ENCODE measurements at places on chromosomes 2 and 18.

- no peak for DNase-seq
Observed at GRCh38 chr2:159454185-159454584, 162.2 kb downstream of the BAZ2B start.

DNA sequence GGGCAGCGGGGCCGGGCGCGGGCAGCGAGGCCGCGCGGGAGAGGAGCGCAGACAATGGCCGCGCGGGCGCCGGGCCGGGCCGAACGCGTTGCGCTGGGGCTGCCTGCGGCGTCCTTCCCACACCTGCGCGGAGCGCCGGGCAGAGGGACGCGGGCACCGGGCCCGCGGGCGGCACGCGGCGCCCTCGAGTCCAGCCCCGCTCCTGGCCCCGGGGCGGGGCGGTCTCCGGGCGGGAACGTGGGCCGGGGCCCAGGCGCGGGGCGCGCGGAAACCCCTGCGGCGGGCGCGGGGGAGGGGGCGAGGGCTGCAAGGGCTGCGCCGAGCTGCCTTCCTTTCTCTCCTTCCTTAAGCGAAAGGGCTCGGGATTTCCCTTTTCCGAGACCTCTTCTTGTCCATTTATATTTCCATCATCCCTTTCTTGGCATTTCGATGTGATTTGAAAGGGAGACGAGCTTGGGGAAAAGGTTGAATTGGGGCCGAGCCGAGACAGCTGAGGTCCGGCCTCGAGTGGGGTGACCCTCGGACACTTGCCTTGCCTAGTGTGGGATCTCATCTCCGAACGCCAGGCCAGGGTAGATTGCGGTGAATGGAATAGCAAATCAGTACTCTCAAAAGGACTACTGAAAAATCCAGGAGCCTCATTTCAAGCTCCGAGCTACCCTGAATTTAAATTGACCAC, 676 bp downstream of the KLHL23 start:
- DNase-seq: no peak

DNA sequence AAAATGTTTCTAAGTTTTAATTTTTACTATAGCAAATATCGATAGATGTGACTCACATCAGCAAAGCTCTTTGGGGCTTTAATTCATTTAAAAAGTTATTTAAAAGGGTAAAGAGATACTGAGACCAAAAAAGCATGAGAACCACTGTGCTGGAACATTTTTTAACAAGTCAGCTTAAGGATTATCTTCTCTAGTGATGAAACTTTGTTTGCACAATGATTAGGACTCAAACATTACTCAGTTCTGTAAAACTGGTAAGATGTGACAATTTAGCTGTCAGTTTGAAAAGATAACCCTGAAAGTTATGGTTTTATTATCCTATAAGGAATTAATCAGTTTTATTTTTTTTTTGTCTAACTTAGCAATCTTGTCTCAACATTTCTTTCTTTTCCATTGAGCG, 301.4 kb downstream of the TSN start:
- DNase-seq: no peak

- DNase-seq: no peak
Observed at GRCh38 chr2:10022445-10022844, 20.9 kb upstream of the KLF11 start.

DNA sequence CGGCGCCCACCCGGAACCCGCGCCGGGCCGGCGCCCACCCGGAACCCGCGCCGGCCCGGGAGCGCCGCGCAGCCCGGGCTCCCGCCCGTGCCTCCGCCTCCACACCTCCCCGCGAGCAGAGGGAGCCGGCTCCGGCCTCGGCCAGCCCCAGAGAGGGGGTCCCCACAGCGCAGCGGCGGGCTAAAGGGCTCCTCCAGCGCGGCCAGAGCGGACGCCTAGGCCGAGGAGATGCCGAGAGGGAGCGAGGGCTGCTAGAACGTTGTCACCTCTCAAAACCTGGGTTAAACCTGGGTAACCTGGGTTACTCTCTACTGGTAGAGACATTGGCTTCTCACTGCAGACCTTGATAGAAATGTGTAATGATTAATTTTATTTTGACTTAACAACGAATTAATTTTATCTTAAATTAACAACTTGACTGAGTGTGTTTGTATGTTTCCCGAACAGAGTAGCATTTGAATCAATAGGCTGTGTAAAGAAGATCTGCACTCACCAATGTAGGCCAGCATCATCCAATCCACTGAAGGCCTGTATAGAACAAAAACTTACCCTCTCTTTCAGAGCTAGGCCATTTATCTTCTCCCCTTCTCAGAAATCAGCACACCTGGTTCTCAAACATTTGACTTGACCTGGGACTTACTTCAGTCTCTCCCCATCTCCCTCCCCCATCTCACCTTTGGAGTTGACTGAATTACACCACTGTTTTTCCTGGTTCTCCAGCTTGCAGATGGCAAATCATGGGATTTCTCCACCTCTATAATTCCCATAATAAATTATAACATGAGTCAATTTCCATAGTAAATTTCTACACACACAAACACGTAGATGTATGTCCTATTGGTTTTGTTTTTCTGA, 242.7 kb downstream of the ASXL3 start:
- no peak for DNase-seq

DNA sequence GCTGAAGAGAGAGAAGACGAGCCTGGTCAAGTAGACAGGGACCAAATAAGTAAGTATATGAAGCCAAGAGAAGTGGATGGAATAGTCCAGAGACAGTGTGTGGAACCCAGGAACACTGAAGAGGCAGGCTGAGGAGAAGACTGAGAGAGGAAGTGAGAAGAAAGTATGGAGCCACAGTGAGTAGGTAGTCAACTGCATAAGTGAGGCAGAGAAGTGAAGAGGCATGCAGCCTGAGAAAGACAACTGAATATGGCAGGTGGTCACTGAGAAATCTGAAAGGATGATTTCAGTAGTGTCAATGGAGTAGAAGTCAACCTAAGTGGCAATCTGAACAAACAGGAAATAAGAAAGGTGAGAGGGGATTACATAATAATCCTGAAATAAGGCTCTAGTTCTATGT, 55.4 kb downstream of the CWC22 start:
- DNase-seq: no peak

- no peak for DNase-seq
Observed at GRCh38 chr2:29226375-29226774, 111.2 kb downstream of the CLIP4 start.

DNA sequence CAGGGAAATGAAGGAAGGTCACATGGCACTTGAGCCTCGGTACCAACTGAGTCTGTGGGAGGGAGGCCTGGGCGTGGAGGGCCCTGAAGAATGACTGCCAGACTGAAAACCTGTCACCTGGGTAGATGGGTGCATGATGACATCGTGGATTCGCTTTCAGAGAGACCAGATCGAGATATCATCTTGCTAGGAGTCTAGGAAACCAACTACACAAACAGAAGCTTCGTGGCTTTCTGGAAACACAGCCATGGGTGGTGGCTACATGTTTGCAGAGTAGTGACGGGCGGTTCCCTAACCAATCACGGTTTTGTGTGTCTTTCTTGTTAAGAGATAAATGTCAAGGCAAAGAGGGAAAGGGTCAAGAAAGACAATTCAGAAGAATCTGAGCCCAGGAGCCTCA, 155.0 kb downstream of the EIPR1 start:
- DNase-seq: no peak

DNA sequence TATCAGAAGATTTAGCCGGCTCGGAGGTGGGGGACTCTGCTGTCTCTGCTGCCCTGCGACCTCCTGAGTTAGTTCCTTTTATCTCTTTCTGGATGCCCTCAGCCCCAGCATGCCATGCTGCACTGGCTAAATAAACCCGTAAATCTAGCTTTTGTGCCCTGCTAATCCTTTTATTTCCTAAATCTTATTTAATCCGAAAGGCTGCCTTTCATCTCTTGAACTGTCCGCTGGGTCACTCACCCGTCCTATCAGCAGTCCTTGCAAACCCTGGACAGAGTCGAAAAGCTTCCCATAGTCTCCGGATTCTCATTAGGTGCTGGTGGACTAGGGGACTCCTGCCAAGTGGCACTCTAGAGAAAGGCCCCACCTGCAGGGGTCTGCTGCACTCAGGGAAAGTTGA, 122.0 kb upstream of the APCDD1 start:
- no peak for DNase-seq

DNA sequence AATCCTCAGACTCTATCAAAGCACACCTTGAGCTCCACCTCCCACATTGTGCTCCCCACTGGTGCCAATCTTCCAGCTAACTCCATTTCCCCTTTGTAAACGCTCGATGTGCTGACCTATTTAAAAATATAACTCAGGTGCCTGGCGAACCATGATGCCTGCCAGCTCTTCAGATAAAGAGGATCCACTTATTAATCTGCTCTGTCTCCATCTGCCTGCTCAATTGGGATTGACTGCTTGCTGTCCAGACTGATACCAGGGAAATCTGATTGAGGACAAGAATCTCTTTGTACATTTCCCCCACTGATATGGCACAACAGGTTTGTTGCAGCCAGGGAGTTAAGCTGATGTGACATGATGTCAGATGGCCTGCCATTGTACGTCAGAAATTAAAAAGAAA, 2036.5 kb upstream of the CELF4 start:
- DNase-seq: no peak

DNA sequence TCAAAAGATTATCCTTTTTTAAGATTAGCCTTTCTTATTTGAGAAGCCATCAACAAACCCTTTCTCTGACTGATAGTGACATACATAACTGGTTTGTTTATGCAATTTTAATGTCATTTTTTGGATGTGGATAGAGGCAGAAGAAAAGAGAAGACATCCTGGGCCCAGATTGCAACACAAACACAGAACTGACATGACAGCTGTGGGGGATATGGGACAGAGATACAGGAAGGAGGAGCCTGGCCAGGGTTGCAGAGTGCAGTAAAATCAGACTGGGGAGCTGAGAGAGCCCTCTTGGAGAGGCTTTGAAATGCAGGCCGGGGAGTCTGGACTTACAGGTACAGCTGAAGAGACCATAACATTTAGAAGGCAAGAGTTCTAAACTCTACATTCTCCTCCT, 65.1 kb downstream of the SIGLEC15 start:
- no peak for DNase-seq

DNA sequence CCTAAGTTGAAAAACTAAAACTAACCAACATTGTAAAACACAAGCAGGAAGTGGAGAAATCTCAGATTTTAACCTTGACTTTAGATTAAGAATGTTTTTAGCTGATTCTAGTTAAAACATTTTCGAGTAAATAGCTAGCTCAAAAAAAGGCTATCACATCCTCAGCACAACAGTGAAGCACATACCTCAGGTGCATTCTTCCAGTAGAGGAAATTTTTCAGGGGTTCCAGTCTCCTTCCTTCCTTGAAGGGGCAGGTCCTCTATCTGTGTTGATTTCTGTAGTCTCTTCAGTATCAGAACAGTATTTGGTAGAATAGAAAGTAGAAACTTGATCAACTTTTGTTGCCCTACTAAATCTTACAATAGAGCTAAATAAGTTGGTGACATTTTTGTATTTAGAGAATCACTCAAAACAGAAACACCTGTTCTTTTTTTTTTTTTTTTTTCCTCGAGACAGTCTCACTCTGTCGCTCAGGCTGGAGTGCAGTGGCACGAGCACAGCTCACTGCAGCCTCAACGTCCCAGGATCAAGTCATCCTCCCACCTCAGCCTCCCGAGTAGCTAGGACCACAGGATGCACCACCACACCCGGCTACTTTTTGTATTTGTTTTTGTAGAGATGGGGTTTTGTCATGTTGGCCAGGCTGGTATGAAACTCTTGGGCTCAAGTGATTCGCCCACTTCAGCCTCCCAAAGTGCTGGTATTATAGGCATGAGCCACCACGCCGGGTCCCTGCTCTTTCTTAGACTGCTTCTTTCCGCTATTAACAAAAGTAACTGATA, 6.9 kb upstream of the GPR155 start:
- no peak for DNase-seq

GRCh38 chr2:20589975-20590703, 60.8 kb downstream of the HS1BP3 start:
- DNase-seq: no peak

- DNase-seq: no peak
Observed at GRCh38 chr2:99662761-99663341, 173.0 kb upstream of the REV1 start.

DNA sequence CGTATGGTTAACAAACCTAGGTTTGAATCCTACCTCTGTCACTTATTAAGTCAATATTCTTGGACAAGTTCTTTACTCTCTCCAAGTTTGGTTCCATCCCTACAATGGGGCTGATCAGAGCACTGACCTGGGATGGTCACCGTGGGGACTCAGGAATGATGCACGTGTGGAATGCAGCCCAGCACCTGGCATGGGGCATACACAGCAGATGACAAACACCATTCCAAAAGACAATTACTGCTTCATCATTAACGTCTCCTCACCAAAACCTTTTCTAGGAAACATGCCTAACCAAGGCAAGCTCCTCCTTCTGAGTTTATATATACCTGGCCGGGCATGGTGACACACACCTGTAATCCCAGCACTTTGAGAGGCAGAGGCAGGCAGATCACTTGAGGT, 532.9 kb upstream of the ID2 start:
- DNase-seq: no peak

- no peak for DNase-seq
Observed at GRCh38 chr2:237156857-237157779, 71.4 kb downstream of the COPS8 start.

DNA sequence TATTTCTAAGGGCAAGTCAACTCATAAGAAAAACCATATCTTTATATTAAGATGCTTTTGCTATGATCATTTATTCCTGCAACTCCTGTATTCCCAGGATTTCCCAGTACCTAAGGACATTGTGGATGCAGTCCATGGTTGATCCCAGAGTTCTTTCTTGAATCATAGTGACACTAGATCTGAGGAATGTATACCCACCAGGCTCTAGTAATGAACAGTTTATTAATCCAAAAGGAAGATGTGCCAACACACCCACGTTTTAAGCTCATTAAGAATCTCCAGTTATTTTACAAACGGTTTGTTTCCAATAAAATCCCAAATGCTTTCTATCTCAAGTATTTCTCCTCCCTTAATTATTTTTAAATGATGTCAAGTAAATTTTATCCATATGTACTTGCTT, 210.8 kb upstream of the ZEB2 start:
- no peak for DNase-seq

DNA sequence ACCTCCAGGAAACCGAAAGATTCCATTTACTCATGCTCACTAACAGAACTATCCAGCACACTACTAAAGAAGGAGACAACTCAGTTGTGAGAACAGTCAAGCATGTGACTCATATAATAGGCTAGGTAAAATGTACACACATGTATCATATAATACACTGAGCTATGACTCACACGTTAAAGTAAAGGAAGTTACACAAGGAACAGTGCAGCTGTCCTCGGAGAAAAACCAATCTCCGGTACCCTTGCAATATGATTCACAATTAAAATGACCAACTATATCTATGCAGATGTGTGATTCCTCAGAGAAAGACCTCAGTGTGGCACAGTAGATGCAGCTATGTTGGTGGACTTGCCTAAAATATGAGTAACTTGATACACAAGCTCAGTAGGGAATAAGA, 76.5 kb downstream of the STRN start:
- DNase-seq: no peak

DNA sequence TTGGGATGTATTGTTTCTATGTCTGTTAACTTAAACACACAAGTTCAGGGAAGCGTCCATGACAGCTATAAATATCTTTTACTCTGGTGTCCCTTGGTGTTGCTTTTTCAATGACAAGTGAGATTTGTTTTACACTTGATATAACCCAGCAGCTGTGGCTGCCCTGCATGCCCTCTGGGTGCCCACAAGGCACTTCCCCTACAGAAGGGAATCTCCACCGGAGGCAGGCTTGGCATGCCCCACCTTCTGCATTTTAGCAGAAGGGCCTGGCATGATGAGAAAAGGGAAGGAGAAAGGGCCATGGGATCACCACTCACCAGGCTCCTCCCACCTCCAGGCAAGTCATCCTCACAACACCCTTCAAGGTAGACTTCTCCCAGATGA, 68.7 kb downstream of the TMEM247 start:
- no peak for DNase-seq

Measured in caudate nucleus (tissue), 63 donors.